ENCODE measurements at places on chromosomes 6 and 20. TPM values are rescaled to one million over a fixed set of nuclear protein-coding genes. Genes with fewer than 3 reads are reported as not detected.

Gene RIPPLY2
- total RNA-seq = not detected

GRCh38 chr6:168083514-168083885 is 4.5 kb upstream of the FRMD1 start:
- DNase-seq = no peak

- DNase-seq = no peak
Observed at GRCh38 chr6:47519279-47519678, 41.7 kb downstream of the CD2AP start.

DNA sequence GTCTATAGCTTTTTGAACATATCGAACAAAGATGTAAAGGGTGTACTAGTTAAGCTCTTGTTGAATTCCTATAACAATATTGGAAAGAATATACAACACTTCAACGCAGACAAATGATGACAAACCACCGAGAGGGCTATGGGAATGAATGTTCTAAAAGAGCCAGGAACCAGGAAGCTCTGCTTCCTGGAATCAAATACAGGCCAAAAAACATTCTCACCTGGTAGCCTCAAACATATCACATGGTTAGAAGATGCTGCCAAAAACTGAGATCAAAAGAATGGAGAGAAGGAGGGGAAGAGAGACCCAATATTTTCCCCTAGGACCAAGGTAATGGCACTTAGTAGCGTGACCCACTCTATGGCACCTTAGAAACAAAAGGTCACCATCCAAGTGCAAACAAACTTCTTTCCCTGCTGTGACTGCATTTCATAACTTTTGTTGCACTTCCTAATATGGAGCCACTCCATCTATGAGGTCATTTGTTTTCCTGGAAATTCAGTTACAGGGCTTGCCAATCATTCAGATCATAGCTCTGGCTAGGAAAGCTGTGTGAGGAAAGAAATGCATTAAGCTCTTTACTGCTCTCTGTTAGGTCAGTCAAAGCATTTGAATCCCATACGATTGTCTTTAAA is 199.2 kb upstream of the NT5E start:
- no peak for DNase-seq

- DNase-seq = no peak
Observed at GRCh38 chr6:107801173-107801886, 22.8 kb downstream of the SCML4 start.

Gene TENT5A
- 27.9 TPM for total RNA-seq

DNA sequence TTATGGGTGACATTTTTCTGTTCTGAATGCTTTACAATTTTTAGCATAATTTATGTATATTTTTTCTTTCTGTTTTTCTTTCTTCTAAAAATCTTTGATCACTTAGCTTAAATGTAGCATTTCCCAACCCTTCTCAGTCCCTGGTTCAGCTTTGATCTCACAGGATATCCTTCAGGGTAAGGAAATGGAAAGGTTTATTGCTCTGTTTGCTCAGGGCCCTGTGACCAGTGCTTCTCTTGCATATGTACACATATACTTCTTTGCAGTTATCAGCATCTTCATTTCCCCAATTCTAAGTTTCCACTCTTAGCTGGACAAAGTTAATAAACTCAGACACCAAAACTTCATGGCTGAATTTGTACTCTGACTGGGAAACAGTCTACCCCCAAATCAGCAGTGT is 30.6 kb downstream of the TMEM74B start:
- no peak for DNase-seq

Gene LST1
- not detected for total RNA-seq

GRCh38 chr6:124963831-124964763 is 1.9 kb downstream of the RNF217 start:
- DNase-seq = no peak
